WTC11 (cell line): ENCODE measurements at places on chromosomes 11 and 22.
A peak's percentile ranks its signal among the peaks of the same experiment; 100 is the strongest.

DNA sequence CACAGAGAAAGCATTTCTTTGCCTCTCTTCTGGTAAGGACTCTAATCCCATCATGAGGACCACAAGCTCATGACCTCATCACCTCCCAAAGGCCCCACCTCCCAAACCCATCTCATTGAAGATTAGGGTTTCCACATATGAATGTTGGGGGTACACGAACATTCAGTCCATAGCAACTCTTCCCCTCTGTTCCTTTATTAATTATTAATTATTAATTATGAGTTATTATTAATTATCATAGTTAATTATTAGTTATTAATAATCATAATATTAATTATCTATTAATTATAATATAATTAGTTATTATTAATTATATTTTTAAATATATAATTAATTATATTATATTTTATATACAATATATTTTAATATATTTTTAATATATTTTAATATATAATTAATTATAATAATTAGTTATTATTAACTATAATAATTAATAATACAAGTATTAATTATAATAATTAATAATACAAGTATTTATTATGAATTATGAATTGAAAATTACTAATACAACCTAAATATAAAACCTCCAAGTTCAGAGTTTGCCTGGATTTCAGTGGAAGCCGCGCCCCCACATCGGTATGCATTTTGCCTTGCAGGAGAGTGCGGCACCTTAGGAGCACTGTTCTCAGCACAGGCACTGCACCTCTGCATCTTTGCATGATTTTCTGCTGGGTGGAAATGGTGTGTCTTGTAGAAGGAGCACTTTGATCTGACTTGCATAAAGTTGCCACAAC, 128.0 kb upstream of the FGF3 start:
- DNase-seq, result no peak

GRCh38 chr22:32106930-32107329, 52.2 kb downstream of the C22orf42 start:
- DNase-seq, result peak; percentile 68

DNA sequence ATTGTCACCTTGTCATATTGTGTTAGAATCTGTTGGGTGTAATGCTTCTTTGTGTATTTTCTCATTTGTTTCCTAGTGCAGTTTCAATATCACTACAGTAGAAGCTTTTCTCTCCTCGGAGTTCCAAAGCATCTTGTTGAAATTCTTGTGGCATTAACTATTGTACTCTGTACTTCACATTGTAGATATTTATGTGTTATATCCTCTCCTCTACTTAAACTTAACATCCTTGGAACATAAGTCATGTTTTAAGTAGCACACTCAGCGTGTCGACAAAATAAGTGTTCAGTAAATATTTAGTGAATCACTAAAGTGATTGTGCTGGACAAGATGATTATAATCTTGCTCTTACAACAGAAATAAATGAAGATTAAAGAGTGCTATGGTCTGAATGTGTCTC, 201.7 kb downstream of the ARHGAP42 start:
- DNase-seq, result no peak

- DNase-seq, result no peak
Measured at GRCh38 chr22:39444247-39444800, 12.5 kb upstream of the MGAT3 start.

DNA sequence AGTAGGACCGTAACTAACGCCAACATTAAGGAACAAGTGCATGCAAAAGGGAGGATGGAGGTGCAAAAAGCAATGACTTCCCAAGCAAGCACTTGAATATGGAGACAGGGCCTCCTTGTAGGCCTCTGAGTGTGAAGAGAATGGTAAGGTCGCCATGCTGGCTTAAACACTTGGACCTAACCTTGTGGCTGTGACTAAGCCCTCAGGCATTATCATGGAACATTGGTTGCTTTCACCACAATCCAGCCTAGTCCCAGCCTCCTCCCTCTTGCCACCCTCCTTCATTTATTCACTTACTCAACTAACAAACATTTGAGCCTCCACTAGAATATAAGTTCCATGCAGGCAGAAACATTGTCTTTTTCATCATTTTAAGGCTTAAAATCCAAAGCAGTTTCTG, 11.9 kb upstream of the SYTL2 start:
- DNase-seq, result no peak

GRCh38 chr11:122951211-122951610, 30.4 kb downstream of the BSX start:
- DNase-seq, result no peak

- no peak for DNase-seq
Measured at GRCh38 chr11:93905384-93905783, 55.0 kb upstream of the VSTM5 start.

GRCh38 chr11:102382384-102382783, 35.4 kb downstream of the BIRC2 start:
- no peak for DNase-seq

DNA sequence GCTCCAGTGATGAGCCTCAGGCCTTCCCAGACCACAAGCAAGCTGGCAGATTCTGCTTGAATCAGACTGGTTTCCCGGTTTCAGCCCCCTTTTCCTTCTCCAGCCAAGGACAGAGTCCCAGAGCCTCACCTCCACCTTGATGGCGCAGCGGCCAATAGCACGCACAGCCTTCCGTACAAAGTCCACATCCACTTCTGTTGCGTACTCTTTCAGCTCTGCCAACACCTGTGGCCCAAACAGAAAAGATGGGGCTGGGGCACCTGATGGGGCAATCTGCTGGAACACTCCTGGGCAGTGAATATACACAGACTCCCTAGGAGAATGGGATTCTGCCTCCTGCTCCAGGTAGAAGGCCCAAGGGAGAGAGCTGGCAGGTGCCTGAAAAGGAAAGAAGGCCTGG, 35.5 kb upstream of the RASL10A start:
- DNase-seq, result no peak

GRCh38 chr22:37482244-37482643, 3.9 kb downstream of the MFNG start:
- no peak for DNase-seq

- DNase-seq, result peak; percentile 69
Measured at GRCh38 chr22:45896153-45896951, 80.6 kb downstream of the WNT7B start.

- no peak for DNase-seq
Measured at GRCh38 chr11:86551288-86552092, 120.9 kb downstream of the ME3 start.

- no peak for DNase-seq
Measured at GRCh38 chr11:99244613-99245012, 223.9 kb downstream of the CNTN5 start.

GRCh38 chr11:73306069-73306841, 1.8 kb upstream of the ARHGEF17 start:
- DNase-seq, result no peak
